Amygdala (tissue), 56 donors: ENCODE measurements at places on chromosomes 11 and 22.
A peak's percentile ranks its signal among the peaks of the same experiment; 100 is the strongest.

- no peak for DNase-seq
Measured at GRCh38 chr11:74371269-74372052, 26.8 kb downstream of the PGM2L1 start.

DNA sequence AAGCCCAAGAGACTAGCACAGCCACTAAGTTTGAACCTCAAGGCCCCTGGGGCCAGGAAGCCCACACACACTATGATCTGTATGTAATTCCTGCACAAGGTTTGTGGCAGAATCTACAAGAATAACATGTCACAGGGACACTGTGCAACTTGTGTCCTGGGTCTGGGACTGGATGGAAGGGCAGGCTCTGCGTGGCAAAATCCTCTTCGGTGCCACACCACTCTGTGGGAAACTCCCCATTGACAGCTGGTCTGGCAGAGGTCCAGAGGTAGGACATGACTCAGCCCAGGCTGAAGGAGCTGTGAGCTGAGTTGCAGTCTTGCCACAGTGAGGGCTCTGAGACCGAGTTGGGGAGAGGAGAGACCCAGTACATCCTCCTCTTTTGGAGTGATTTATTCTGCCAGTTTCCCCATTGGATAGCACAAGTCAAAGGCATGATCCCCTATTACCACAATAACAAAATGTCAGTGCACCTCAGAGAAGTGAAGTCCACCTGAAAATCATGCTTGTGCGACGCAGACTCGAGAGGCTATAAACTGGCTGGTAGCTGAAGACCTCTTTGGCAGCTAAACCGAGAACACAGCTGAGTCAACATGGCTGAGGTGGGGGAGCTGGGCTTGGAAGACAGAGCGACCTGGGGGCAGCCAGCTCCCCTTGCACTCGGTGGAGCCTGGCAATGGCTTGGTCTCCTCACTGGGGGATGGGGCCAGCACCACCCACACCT lies 23.3 kb upstream of the SERPIND1 start:
- peak; percentile 29 for DNase-seq

DNA sequence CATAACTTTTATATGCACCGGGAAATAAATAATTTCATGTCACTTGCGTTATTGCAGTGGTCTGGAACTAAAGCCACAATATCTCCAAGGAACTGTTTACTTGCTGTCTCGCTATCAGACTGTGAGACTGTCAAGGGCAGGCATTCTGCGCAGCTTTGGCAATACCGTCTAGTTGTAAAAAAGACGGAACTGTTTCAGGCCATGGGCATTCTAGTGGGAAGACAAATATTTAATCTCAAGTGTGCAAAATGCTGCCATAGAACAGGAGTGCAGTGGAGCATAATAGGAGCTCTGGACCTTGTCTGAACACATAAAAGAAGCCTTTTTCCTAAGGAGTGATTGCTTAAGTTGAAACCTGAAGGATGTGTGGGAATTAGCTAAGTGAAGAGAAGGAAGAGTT lies 53.8 kb downstream of the PACS1 start:
- DNase-seq: no peak

- no peak for DNase-seq
Measured at GRCh38 chr11:117827521-117828511, 3.3 kb upstream of the FXYD2 start.

- no peak for DNase-seq
Measured at GRCh38 chr11:75766443-75767227, 1.9 kb upstream of the DGAT2 start.

DNA sequence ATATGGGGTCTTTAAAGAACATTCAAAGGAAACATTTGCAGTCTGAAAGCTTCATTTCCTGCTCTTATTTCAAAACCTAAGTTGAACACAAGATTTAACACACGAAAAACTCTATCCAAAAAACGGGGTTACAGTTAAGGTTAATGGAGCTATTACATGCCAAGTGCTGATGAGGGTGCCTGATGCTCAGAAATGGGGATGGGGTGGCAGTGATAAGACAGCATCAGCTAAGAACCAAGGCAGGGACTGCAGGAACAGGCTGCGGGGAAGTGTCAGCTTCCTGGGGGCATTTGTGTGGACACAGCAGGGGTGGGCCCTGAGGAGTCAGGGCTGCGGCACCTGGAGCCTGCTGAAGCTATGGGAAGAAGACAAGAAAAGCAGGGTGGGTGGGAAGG lies 12.2 kb downstream of the DGCR2 start:
- DNase-seq: no peak

DNA sequence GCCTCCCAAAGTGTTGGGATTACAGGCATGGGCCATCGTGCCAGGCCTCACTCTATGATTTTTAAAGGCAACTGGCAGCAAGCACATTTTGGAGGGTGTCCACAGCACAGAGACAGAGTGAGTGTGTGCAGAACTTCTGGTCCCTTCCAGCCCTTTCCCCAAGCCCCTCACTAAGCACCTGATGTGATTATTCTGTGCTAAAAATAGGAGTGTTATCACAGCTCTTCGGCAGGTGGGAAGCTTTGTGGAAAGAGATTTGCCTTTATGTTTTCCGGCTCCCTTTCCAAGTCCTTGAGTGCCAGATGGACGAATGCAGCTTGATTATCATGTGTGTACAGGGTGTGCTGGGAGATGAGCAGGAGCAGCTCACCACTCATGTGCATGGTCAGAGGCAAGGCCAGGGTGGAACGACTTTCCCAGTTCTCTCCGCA lies 310.8 kb downstream of the DDX10 start:
- no peak for DNase-seq

GRCh38 chr11:87812571-87813365 lies 362.5 kb downstream of the RAB38 start:
- DNase-seq: no peak

DNA sequence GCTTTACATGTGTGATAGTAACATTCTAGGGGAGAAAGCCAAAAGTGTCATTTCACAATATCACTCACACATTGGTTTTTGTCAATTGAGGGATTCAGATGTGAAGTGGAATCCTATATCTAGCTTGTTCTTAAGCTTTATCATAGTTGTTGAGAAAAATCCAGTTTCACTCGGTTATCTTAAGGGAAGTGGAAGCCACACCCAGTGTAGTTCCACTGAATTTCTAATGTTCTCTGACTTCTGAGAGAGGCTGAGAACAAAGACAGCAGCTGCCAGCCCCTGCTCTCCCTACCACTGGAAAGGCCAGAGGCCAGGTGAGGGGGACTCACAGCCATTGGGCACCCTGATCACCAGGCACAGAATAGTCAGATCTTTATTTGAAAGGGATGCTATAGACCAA lies 53.7 kb downstream of the THAP12 start:
- no peak for DNase-seq

DNA sequence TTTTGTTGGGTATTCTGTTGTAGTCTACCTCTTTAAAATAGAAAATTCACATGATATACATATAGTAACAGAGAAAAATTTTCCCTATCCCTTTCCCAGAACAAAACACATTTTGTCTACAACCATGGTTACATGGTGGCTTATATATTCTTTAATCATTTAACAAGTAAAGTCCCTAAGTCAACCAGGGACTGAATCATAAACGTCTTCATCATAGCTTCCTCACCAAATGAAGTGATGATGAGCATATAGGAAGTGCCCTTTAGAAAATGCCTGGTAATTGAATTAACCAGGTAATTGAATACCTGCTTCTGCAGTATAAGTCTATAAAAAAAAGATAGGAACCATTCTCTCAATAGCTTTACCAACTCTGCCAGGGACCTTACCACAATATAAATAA lies 101.2 kb downstream of the APOL5 start:
- DNase-seq: no peak
